Stimulated activated CD8-positive, alpha-beta memory T cell treated with anti-CD3 and anti-CD28 coated beads, Interleukin-2, amount 100 ng/mL, for 1 hour (primary cell): ENCODE measurements at places on chromosomes 11 and 22.

DNA sequence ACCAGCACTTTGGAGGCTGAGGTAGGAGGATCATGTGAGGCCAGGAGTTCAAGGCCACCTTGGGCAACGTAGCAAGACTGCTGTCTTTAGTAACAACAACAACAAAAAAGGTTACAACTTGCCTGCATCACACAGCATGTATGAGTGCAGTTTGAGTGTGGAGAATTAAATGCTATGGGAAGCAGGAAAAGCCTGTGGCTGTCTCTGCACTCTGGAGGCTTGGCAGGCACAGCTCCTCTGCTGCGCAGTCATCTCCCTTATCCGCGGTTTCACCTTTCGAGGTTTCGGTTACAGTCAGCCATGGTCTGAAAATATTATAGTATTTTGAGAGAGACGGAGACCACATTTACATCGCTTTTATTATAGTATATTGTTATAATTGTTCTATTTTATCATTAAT is 2.9 kb downstream of the MICAL2 start:
- no peak for DNase-seq

GRCh38 chr11:123707206-123707605 is 34.3 kb downstream of the ZNF202 start:
- DNase-seq, result no peak

- DNase-seq, result no peak
Measured at GRCh38 chr11:133337193-133337592, 195.1 kb downstream of the OPCML start.

DNA sequence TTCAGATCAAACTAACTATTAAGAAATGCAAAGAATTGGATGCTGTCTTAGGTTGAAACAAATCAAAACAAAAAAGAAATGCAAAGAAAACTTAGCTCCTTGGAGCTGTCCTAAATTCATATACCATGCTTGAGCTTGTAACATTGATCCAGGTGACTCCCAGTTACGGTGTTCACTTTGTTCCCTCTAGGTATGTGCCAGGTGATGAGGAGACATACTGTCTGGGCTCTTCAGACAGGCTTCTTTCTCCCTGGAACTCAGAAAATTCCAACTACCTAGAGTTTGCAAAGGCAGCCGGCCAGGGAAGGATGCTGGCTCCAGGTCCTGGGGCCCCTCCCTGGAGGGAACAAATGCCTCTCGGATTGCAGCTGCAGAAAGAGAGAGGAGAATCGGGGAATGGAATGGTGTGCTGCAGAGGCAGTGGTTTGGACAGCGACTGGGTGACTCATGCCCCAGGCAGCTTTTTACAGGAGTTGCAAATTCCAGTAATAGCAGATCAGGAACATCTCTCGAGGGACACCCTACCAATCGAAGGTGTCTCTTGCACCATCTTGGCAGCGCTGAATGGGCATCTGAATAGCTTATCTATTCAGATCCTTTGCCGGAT is 12.3 kb upstream of the ASPHD2 start:
- no peak for DNase-seq
